Forelimb muscle (tissue), 1 donor: ENCODE measurements at places on chromosomes 13 and 19.

GRCh38 chr19:5149508-5149907, 180.6 kb downstream of the KDM4B start:
- DNase-seq = no peak

DNA sequence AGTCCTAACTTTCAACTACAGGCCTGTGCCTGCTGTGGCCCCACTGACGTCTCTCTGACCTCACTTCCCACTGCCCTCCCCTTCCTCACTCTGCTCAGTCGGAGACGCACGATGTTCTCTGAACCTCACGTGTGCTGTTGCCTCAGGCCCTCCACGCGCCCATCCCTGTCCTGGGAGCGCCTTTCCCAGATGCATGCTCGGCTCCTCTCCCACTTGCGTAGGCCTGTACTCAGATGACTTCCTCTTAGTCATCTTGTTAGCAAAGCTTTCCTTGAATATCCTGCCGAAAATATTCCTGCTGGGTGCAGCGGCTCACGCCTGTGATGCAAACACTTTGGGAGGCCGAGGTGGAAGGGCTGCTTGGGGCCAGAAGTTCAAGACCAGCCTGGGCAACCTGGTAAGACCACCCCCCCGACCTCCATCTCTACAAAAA, 9.3 kb upstream of the SYT5 start:
- DNase-seq = no peak

- DNase-seq = no peak
These were observed 1.2 kb downstream of the KPNA3 start for GRCh38 chr13:49791315-49791710.

DNA sequence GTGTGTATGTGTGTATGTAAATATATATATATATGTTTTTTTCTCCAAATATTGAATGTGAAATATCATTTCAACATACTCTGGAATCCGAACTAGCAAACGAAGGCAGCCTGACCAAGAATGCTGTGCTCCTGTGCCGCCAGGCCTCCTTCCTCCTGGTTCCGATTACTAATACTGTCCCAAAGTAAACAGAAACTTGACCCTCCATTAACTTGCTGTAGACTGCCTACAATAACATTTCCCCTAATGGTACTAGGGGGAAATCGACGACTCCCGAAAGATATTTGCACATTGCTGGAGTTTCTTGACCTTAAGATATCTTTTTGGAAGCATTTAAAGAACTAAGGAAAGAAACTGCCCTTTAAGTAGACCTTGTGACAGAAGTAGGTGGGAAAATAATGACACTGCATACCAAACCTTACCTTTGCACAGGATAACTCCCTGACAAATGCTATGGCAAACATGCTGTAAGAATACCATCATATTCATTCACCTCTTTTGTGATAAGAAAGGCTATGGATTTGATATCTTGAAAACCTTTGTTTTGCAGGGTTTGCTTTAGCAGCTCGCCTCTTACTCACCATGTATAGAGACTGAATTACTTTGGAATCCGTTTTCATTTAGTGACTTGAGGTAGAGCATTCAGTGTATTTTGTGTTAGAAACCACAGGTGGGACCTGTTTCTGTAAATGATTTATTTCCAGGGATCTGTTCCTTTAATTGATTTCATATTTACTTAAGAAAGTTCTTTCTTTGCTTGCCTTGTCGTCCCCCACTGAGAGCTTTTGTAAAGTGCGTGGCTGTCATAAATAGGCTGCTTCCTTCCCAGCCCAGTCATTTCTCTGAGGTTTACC, 80.1 kb downstream of the KLF5 start:
- DNase-seq = no peak

GRCh38 chr19:2636897-2637683, 65.4 kb downstream of the GNG7 start:
- DNase-seq = no peak

- peak; percentile 6 for DNase-seq
These were observed 51.2 kb downstream of the NLRP12 start for GRCh38 chr19:53772943-53773342.

DNA sequence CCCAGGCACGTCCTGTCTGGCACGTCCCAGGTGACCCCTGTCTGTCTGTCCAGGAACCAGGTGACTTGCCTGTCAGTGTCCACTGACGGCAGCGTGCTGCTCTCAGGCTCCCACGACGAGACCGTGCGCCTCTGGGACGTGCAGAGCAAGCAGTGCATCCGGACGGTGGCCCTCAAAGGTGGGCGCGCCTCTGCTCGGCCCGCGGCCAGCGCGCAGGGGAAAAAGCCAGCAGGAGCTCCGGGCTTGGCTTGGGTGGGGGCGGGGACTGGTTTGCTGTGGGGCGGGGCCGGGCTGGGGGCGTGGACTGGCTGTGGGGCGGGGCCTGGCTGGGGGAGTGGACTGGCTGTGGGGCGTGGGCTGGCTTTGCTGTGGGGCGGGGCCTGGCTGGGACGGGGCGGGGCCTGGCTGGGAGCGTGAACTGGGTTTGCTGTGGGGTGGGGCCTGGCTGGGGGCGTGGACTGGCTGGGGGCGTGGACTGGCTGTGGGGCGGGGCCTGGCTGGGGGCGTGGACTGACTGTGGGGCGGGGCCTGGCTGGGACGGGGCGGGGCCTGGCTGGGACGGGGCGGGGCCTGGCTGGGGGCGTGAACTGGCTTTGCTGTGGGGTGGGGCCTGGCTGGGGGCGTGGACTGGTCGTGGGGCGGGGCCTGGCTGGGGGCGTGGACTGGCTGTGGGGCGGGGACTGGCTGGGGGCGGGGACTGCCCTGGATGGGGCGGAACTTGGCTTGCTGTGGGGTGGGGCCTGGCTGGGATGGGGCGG, 7.2 kb downstream of the WDR18 start:
- DNase-seq = no peak

GRCh38 chr13:112958127-112958989, 10.7 kb upstream of the MCF2L start:
- DNase-seq = no peak

GRCh38 chr13:41812237-41812636, 148.7 kb downstream of the VWA8 start:
- DNase-seq = no peak

DNA sequence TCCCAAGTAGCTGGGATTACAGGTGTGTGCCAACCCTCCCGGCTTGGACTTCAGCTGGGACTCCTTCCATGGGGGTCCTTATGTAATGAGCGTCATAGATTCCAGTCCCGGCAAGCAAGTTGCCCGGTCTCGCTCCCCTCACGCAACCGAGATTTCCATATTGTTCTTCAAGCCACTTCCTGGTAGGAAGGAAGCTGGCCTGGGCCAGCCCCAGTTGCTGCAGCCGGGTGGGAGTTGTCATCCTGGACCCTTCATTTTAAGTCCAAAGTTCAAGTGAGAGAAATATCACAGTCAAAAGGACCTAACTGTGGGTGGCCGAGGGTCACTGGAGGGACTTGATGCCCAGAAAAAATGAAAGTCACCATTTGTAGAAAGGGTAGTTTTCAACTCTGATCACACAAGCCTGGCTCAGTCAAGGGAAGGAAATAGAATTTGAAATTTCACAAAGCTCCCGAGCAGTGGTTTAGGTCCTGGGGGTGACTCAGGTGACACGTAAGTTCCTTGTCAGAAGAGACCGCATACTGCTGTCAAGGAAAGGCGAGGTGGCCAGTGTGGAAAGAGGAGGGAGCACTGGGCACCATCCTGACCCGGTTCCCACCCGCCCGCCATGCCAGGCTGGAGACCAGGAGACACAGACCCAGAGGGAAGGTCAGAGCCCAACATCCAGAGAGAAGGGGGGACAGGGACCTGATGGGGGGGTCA, 5.3 kb downstream of the FGF21 start:
- no peak for DNase-seq

GRCh38 chr13:54433493-54434206, 1405.0 kb downstream of the OLFM4 start:
- DNase-seq = no peak

GRCh38 chr13:113926301-113926761, 47.5 kb downstream of the C13orf46 start:
- no peak for DNase-seq

- DNase-seq = no peak
These were observed 32.5 kb downstream of the ZNF567 start for GRCh38 chr19:36719687-36720556.

GRCh38 chr13:47409778-47410177, 512.9 kb upstream of the HTR2A start:
- DNase-seq = no peak

DNA sequence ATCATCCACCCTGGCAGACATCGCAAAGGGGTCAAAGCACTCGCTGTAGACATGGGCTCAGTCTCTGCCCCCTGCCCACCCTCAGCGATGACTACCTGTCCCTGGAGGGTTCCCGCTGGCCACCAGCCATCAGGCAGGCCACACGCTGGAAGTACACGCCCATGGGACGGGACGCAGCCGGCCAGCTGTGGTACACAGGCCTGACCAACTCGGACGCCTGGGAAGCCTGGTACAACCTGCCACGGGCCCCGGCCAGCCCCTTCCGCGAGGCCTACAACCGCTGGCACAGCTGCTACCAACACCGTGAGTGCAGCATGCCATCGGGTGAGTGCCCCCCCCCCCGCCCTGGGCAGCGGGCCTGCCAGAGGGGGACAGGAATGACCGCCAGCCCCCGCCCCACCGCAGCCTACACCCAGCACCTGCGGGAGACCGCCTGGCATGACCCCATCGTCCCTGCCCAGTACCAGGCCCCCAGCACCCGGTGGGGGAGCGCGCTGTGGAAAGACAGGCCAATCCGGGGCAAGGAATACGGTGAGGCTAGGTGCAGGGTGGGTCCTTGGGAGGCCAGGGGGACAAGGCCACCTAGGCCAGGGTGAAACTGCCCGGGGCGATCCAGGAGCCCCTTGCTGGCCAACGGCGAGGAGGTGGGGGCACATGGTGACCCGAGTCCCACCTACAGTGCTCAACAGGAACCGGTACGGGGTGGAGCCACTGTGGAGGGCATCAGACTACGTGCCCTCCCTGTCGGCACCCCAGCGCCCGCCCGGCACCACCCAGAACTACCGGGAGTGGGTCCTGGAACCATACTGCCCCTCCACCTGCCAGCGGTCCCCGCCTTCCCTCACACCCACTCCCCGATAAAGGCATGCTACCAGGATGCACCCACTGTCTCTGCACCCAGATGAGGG, 4.4 kb downstream of the TEKTIP1 start:
- no peak for DNase-seq

DNA sequence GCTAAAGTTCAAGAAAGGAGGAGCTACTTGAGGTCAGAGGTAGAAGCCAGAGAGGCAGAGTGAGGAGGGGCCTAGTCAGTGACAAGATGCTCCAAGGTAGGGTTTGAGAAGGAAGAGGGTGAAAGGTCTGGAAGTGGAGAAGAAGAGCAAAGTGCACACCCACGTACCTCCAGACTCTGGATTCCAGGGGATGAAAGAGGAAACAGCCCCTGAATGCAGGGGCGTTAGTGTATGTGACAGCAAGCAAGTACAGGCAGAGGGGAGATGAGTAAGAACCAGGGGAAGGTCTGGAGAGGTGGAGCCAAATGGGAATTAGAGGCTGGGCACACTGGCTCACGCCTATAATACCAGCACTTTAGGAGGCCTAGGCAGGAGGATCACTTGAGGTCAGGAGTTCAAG, 8.7 kb downstream of the RPS28 start:
- DNase-seq = no peak

DNA sequence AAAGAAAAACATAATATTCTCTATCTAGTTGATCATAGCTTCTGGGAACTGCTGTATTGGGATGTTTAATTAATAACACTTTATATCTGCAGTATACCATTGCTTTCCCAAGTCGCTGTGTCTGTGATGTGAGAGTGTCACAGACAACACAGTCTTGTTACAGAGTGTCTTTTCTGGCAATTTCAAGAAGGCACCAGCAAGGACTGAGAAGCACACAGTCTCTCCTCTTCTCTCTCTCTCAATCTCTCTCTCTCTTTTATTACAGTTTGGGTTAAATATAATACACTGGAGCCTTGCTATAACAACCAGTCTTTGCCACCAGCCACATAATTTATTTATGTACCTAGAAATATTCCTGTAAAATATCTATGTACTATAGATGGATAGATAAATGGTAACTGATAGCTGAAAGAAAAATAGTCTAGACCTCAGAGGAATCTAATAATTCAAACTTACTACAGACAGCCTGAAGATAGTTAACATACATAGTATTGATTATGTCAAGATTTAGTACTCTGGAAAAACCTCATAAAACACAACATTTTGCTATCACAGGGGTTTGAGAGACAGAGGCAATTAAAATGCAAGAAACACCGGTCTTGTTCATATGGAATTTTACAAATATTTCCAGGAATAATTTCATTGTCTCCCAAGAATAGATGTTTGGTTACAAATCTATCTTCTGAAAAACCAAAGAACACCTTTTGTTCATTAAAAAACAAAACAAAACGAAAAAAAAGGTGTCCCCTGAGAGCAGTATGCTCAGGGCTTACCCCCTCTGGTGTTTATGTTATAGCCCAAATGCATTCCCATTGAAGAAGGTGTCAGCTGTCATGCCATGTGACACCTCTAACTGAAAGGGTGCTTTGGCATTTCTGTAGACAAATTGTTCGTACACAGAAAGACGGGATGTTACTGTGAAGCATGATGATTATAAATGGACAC, 507.8 kb downstream of the TBC1D4 start:
- DNase-seq = no peak

- no peak for DNase-seq
These were observed 2.4 kb downstream of the LENG9 start for GRCh38 chr19:54461210-54461609.

- no peak for DNase-seq
These were observed 1214.0 kb upstream of the PCDH20 start for GRCh38 chr13:62629618-62630017.

DNA sequence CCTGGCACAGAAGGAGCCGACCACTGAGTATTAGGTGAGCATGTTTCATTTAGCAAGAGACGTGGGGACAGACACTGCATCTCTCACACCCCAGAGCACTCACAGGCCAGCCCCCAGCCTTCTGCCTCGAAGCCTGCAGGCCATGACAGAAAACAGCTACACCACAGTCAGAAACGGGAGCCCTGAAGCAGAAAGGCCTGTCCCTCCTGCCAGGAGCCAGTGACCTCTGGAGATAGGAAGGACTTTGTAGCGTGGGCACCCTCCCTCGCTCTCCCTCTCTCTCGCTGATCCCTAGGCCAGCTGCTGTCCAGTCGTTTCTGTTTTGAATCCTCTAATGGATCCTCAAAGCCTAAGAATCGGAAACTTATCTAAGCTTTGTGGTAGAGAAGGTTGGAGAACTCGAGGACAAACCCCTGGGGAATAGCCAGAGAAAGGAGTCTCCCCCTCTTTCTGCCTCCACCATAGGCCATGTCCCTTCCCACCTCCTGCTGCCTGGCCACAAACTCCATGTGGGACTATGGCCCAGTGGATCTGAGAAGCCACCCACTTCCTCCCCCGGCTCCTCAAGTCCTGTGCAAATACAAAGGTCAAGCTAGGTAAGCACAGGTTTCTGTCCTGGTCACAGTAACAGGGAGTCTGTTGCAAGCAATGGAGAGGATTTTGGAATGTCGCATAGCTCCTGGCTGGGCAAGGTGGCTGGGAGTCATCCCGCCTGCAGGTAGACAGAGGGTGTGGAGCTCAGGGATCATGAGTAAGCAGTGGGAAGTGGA, 95.1 kb downstream of the NUFIP1 start:
- DNase-seq = no peak
